ENCODE measurements at places on chromosomes 2 and 18. TPM values are rescaled to one million over a fixed set of nuclear protein-coding genes. Genes with fewer than 3 reads are reported as not detected.

MC5R gene
- total RNA-seq, result not detected

TUBA4B gene
- total RNA-seq, result not detected

MDH1B gene
- 1.1 TPM for total RNA-seq

GAL3ST2 gene
- not detected for total RNA-seq

DNA sequence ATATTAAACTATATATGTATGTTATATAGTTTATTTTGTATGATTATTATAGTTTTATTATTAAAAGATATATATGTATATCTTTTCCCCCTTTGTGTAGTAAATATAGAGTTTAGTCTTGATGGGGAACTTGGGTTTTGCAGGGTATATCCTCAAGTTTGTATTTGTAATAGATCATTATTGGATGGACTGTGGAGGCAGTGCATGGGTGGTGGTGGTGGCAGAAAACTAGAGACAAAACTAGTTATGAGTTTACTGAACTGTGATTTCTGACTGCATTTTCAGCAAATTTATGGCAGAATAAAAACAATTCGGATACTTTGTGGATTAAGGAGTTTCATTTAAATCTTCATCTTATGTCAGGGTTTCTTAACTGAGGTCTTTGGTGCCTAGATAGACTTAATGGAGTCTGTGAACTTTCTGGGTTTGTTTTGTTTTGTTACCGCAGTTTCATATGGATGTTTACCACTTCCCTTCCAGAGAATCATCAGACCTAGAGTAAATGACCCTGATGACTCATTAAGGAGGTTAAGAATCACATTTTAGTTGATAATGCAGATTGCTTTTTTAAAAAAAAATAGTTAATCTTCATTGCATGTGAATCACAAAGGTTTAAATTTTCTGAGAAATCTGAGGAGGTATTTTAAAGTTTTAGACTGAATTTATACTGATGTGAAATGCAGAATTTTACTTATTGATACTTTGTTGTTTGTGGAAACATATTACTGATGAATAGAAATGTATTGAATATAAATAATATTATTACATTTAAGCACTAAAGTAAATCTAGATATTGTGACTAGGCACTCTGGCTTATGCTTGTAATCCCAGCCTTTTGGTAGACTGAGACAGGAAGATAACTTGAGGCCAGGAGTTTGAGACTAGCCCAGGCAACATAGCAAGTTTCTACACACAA, 14.5 kb downstream of the EPC2 start:
- no peak overlapping the region for H3K27ac ChIP-seq
- H3K4me3 ChIP-seq, result no peak overlapping the region
- DNase-seq, result no peak
- no peaks in the 10 kb centered on the region for H3K36me3 ChIP-seq
- no peaks in the 10 kb centered on the region for H3K27me3 ChIP-seq

Measured in heart right ventricle (tissue), 16 donors.